K562 (cell line): ENCODE measurements at places on chromosomes 12 and 14.

DNA sequence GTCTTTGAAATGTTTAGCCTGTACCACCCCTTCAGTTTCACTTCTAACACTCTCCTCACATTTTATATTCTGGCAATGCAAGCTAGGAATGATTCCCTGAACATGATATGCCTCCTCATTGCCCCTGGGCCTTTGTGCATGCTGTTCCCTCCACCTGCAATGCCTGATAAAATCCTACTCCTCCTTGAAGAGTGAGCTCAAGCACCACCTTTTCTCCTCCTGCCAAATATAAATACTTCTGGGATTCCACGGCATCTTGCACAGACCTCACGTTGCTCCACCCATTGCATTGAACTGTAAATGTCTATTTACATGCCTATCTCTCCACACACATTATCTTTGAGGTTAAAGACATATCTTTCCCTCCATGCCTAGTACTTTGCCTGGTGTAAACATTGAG lies 21.1 kb downstream of the NKX2-1 start:
- DNase-seq: no peak

- DNase-seq: no peak
Observed at GRCh38 chr12:78863482-78864402, 832 bp upstream of the SYT1 start.

DNA sequence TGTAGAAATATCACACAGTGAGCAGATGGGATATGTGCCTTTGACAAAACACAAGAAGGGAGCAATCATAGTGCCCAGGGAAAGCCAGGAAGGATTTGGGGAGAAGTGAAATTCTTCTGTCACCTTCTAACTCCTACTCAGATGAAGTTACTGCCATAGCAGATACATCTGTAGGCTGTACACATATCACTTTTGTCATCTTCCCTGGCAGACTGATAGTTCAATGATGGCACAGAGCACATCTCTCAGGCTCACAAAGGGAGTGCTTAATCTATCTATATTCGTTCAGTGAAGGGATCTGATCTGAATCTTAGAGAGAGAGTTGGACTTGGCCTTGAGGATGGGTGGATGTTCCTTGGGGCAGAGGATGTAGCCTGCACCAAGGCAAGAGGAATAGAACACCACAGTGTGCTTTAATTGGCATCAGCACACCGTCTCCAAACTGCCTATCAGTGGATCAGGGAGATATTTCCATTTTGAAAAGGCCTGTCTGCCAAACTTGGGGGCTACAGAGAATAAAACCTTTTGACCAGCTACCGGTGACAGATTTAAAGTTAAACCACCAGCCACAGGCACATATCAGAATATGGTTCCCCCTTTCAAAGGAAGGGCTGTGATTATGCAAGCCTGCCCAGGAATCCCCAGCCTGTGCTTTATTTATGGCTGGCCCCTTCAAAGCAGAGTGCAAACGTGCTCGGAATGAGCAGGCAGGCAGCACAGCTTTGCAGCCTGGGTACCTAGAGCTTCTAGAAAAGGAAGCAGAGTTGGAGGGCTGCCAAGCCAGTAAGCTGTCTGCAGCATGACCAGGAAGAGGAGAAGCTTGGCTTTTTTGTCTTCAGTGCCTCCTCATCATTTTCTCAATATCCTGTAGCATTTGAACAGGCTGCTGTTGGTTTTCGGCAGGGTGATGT lies 165.5 kb upstream of the DYRK2 start:
- DNase-seq: no peak

- no peak for DNase-seq
Observed at GRCh38 chr12:105445649-105446048, 115.2 kb downstream of the C12orf75 start.

DNA sequence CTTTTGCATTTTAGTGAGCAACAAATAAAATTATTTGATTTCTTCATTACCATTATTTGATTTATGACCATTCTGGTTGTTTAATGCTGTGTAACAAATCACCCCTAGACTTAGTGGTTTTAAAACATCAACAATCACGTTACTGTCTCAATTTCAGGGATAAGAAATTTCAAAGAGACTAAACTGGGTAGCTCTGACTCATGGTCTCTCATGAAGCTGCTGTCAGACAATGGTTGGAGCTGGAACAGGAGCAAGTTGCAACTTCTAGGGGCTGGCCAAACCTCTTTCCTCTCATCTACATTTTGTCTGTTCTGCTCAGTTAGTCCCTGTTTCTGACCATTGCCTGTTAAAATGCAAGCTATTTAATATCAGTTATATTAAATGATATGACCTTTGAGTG lies 517.0 kb downstream of the KCNH5 start:
- no peak for DNase-seq

GRCh38 chr12:94504386-94504785 lies 44.7 kb upstream of the CEP83 start:
- DNase-seq: no peak

DNA sequence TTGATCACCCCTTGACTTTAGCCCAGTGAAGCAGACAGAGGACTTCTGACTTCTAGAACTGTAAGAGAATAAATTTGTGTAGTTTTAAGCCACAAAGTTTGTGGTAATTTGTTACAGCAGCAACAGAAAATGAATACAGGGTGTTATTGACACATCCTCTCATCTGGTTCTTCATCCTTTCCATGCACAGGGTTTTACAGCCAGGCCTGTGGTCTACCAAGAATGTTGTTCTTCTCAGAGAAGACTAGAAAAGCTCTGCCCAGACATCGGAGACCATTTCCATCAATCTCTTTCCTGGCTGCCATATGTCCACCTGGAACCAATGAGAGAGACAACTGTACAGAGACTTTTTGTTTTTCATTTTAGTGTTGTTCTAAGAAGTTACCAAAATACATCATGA lies 308.2 kb upstream of the AMIGO2 start:
- DNase-seq: no peak

DNA sequence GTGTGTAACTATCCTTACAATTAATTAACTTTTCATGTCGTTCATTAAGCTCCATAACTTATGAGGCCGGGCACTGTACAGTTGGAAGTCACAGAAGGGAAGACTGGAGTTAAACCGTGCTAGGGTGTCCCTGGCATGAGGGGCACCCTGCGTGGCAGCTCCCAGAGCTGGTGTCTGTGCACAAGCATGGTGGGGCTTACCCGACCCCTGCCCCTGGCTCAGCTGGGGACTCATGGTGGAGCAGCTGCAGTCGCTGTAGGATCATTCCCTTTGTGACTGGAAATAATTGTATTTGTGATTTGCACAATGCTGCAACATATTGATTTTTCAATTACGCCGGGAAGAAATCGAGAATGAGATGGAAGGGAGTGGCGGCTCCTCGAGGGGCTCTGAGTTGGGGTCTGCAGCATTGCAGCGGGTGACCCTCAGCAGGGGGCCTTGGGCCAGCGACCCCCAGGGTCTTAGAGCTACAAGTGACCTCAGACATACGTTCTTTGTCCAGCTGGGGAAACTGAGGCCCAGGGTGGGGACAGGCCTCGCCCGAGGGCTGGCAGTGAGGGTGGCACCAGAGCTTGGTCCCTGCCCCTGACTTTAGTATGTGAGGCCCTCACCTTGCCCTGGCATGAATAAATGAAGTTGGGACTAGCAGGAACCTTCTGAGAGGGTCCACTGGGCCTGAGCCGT lies 125.4 kb downstream of the KIF26A start:
- DNase-seq: no peak

- DNase-seq: peak; percentile 95
Observed at GRCh38 chr12:56007564-56008559, 10.8 kb downstream of the SUOX start.

- DNase-seq: no peak
Observed at GRCh38 chr12:77314378-77315052, 249.1 kb upstream of the E2F7 start.

DNA sequence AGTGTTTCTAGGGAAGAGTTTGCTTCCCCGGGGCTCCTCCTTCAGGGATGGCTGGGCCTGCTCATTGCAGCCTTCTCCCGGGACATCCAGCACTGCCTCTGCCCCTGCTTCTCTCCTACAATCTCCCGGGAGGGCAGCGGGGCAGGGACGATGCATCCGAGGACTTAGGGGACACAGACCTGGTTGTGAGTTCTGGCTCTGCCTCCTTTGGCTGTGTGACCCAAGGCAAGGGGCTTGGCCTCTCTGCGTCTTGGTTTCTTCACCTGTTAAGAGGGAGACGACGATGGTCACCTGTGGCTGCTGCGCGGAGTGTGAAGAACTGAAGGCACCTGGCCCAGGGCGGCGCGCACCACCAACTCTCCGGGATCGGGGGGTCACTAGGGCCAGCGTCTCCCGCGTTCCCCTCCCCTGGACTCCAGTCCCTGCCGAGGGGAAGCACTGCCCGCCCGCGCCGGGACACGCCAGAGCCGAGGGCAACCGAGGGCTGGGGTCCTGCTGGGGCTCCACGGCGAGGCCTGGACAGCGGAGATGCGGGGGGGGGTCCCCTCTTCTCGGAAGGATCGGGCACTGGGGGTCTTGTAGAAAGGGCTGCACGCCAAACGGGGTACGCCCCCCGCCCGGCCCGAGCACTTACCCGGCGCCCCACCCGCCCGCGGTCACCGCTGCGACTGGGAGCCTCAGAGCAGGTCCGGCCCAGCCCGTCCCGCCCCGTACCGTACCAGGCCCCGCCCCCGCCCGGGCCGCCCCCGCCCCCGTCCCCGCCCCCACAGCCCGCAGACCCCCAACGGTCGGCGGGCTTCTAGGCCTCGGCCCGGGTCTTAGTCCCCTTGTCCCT lies at the start of gene HVCN1:
Gene HVCN1, minus strand, starts transcription at position 670 of the 835 bp plus-strand sequence. CDS start 5,870 bp downstream, outside the sequence.
- peak; percentile 28 for DNase-seq

- DNase-seq: peak; percentile 41
Observed at GRCh38 chr12:32516230-32516629, 116.9 kb downstream of the FGD4 start.

- no peak for DNase-seq
Observed at GRCh38 chr12:65465766-65466547, 187.5 kb downstream of the MSRB3 start.

DNA sequence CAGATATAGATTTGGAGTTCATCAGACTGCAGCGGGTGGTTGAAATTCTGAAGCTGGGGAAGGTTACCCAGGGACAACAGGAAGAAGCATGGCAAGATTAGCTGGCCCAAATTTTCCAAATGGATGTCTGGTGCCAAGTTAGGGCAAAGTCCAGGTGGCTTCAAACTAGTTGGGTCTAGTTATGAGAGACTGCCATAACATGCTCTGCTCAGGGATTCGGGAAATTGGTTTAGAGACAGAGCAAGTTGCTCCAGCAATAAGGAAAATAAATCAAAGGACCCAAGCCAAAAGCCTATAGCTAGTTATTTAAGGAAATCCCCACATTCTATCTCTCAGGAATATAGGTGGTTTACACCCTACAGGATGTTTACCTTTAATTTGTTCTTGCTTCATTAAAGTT lies 125.7 kb upstream of the BTG1 start:
- DNase-seq: no peak
